ENCODE measurements at places on chromosomes 3 and 15. TPM values are rescaled to one million over a fixed set of nuclear protein-coding genes. Genes with fewer than 3 reads are reported as not detected.

- no peak overlapping the region for H3K4me3 ChIP-seq
- no peak for DNase-seq
- H3K27me3 ChIP-seq = no peaks in the 10 kb centered on the region
- H3K36me3 ChIP-seq = peaks cover 13% of the 10 kb centered on the region
- H3K27ac ChIP-seq = no peak overlapping the region
Measured at GRCh38 chr15:75606711-75607699, 18.5 kb downstream of the SNUPN start.

DNA sequence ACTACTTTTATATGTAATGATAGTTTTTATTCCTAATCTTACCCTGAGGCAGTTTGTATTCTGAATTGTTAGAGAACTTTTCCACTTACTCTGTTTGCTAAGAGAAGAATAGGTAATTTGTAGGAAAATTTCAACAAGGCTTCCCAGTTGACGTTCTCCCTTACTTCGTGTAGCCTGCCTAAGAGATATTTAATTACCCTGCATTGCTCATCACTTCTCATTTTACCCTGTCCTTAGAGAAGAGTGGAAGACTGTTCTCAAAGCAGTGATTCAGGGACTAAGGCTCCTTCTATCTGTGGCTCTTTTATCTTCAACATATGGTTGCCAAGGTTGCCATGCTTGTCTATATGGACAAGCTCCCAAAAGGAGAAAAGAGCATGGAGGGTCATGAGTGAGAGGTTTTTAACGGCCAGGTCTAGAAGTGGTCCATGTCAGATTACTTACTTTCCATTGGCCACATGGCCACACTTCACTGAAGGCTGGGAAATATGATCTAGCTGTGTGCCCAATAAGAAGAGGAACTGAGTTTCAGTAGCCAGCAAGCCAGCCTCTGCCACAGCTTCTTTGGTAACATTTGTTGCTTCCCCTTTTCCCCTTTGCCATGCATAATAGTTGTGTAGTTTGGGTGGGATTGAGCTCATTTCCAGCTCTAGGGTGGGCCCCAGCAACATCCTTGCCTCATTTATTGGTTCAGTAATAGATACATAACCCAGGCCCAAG, 22.1 kb downstream of the PDE8A start:
- H3K36me3 ChIP-seq = no peaks in the 10 kb centered on the region
- DNase-seq = no peak
- H3K27me3 ChIP-seq = no peaks in the 10 kb centered on the region
- H3K4me1 ChIP-seq = no peaks in the 10 kb centered on the region
- no peak overlapping the region for H3K27ac ChIP-seq
- no peak overlapping the region for H3K4me3 ChIP-seq

DNA sequence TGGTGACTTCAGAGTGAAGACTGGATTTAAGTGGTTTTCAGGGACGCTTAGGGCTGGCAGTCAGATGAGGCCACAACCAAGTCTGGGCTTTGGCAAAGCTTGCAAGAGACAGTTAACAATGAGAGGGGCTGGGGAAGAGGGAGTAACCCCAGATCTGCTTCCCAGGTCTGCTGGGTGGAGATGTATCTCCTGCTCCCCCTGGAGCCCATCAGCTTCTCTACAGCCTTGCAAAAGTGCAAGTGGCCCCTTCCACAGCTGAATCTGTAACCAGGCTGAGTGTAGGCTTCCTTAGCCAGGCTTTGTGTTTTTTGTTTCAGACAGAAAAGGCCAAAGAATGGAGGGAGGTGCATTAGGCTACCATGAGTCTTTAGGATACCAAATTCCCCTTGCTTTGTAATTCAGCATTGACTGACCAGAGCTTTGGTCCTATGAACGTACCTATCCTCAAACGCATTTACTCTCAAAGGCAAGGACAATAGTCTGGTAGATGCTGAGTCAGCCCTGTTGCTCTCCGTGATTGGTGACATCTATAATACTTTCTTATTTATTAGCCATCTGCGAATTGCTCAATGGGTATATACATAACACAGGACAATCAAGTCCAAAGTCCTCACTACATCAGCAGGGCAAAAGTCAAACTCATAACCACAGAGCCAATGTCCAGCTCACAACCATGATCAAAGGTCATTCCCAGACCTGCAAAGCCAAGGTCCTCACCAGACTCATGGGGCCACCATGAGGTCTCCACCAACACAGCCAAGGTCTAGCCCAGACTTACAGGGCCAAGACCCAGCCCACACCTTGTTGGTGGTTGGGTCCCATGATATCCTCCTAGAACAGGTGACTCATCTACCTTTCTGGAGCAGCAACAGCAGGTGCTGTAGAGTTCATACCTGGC, 17.1 kb downstream of the CCDC13 start:
- H3K27ac ChIP-seq = no peak overlapping the region
- no peaks in the 10 kb centered on the region for H3K36me3 ChIP-seq
- no peak for DNase-seq
- H3K27me3 ChIP-seq = no peaks in the 10 kb centered on the region

- no peak overlapping the region for H3K4me3 ChIP-seq
- no peaks in the 10 kb centered on the region for H3K27me3 ChIP-seq
- H3K4me1 ChIP-seq = no peaks in the 10 kb centered on the region
Measured at GRCh38 chr15:91988655-91989054, 135.1 kb downstream of the SLCO3A1 start.

GRCh38 chr15:82830427-82831173, 21.2 kb downstream of the WHAMM start:
- H3K27ac ChIP-seq = no peak overlapping the region
- no peak overlapping the region for H3K4me3 ChIP-seq
- peaks cover 12% of the 10 kb centered on the region for H3K4me1 ChIP-seq
- no peak for DNase-seq
- no peaks in the 10 kb centered on the region for H3K27me3 ChIP-seq
- H3K36me3 ChIP-seq = peaks cover 91% of the 10 kb centered on the region

DNA sequence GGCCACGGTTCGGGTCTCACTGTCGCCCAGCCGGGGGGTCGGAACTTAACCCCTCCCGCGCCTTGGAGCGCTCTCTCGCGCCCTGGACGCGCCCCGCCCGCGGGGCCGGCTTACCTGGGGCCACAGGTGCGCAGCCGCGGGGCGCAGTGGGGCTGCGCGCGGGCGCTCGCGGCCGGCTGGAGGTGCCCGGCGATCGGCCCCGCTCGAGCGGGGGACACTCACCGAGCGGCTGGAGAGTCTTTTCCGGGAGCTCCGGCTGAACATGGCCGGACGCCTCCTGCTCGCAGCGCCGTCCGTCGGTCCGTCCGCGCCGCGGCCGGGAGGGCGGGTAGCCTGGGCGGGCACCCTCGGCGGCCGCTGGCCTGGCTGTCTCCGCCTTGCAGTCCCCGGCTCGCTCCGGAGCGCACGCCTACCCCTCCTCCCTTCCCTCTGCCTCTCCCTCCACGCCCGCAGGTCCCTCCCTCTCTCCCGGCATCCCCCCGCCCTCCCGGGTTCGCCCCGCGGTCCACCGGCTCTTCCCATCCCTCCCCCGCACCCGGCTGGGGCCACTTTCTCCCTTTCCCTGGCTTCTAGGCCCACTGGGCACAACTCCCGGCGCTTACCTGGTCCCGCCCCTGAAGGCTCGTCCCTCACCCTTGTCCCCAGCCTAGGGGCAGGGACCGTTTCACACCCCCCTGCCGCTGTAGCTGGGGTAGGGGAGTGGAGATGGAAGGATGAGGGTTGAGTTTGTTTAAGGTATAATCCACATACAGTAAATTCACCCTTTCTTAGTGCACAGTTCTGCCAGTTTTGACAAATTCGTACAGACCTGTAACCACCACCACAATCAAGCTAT, 220.1 kb upstream of the PRICKLE2 start:
- H3K27ac ChIP-seq = no peak overlapping the region
- H3K27me3 ChIP-seq = peaks cover 56% of the 10 kb centered on the region
- peak overlapping the region; percentile 52 for H3K4me3 ChIP-seq
- no peaks in the 10 kb centered on the region for H3K36me3 ChIP-seq
- DNase-seq = no peak

DNA sequence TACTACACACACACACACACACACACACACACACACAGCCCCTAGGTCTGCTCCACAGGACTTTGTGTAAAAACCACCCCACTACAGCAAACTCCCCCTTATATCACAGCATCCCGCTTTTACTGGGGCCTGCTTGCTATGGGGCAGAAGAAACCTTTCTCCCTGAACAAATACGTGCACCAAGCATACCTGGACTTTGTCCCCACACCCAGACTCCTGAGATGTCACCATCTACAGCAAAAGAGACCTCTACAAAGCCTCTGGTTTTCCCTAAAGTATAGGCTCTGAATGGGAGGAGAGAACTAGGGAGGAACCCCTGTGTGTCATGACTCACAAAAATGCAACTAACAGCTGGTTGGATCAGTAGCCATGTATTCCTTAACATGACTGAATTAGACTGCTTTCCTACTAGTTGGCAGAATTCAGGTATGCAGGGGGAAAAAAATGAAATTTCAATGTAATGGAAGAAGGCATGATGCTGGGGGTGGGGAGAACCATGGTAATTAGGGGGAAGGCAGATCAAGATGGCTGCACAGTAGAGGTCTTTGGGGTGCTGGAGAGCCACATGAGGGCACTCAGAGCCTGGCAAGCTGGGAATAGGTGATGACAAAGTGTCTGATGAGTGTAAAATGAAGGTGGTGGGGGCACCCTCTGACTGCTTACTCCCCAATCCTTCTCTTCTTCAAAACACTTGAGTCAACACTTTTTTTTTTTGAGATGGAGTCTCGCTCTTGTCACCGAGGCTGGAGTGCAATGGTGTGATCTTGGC, 45.9 kb downstream of the DAPK2 start:
- no peaks in the 10 kb centered on the region for H3K4me1 ChIP-seq
- H3K36me3 ChIP-seq = no peaks in the 10 kb centered on the region
- no peak for DNase-seq
- H3K4me3 ChIP-seq = no peak overlapping the region
- no peaks in the 10 kb centered on the region for H3K27me3 ChIP-seq
- H3K27ac ChIP-seq = no peak overlapping the region

- no peak overlapping the region for H3K27ac ChIP-seq
- DNase-seq = no peak
- no peak overlapping the region for H3K4me3 ChIP-seq
- H3K4me1 ChIP-seq = no peaks in the 10 kb centered on the region
- H3K27me3 ChIP-seq = no peaks in the 10 kb centered on the region
Measured at GRCh38 chr3:110494728-110495127, 576.9 kb upstream of the NECTIN3 start.

GRCh38 chr3:127014536-127015281, 31.8 kb downstream of the PLXNA1 start:
- H3K4me3 ChIP-seq = no peak overlapping the region
- no peak for DNase-seq
- H3K4me1 ChIP-seq = no peaks in the 10 kb centered on the region
- peaks cover 73% of the 10 kb centered on the region for H3K36me3 ChIP-seq

- no peak overlapping the region for H3K4me3 ChIP-seq
- DNase-seq = no peak
- peaks cover 73% of the 10 kb centered on the region for H3K4me1 ChIP-seq
- H3K27ac ChIP-seq = peak overlapping the region; percentile 71
Measured at GRCh38 chr3:24136624-24137310, 191.7 kb downstream of the NR1D2 start.

DNA sequence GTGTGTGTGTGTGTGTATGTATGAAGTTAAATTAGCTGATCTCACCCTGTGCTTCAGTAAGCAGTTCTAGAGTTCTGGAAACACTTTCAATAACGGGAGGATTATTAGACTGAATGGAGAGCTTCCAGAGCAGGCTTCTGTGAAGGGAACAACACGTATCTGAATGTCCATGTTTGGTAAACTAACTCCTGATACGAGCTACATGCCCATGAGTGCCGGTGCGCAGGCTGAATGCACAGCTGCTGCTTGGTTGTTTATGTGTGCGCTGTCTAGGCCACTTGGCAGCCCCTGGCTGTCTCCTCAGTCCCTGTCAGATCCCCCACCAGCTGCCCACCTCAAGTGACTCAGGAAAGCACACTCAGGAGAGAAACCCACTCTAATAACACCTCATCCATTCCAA, 137.0 kb downstream of the EPHB1 start:
- peaks cover 8% of the 10 kb centered on the region for H3K4me1 ChIP-seq
- H3K27me3 ChIP-seq = no peaks in the 10 kb centered on the region
- H3K36me3 ChIP-seq = no peaks in the 10 kb centered on the region

GRCh38 chr3:113310960-113311359, 99.6 kb downstream of the BOC start:
- no peaks in the 10 kb centered on the region for H3K27me3 ChIP-seq
- no peak overlapping the region for H3K4me3 ChIP-seq
- H3K36me3 ChIP-seq = no peaks in the 10 kb centered on the region

The ANKUB1 gene
- total RNA-seq = not detected

The CD86 gene
- total RNA-seq = 3.9 TPM

DNA sequence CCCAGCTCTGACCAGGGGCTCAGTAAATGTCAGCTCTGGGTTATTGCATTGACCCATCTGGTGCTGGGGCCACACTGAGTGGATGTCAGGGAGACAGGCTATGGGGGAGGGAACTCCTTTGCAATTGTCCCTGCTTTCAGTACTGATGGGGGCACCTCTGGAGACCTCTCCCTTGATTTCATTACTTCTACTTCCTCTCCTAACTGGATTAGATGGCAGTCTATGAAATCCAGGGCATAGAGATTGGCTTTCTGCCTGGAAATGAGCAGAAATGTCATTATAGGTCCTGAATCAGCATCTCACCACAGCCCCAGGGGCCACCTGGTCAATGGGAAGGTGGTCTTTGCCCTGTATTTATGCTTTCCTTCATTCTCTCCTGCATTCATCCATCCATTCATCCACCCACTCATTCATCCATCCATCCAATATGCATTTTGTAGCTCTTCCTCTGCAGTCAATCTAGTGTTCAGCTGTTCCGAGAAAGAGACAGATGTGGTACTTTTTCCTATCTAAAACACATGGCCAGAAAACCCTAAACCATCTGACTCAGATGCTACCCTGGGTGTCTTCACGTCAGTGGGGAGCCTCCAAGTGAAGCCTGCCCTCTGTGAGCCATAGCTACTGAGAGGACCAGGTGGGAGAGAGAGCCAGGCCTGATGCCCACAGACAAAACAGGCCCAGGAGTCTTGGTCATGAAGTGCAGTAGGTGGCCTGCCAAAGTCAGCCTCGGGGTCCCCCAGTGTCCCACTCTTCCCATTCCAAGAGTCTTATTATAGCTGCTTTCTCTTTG, 57.1 kb downstream of the CCDC33 start:
- H3K4me3 ChIP-seq = no peak overlapping the region
- no peaks in the 10 kb centered on the region for H3K4me1 ChIP-seq
- peaks cover 10% of the 10 kb centered on the region for H3K27me3 ChIP-seq
- H3K27ac ChIP-seq = no peak overlapping the region
- H3K36me3 ChIP-seq = no peaks in the 10 kb centered on the region

The MOBP gene
- not detected for total RNA-seq

GRCh38 chr3:15657016-15657415, 55.5 kb downstream of the BTD start:
- no peak overlapping the region for H3K27ac ChIP-seq
- H3K4me1 ChIP-seq = no peaks in the 10 kb centered on the region
- no peaks in the 10 kb centered on the region for H3K27me3 ChIP-seq
- no peak overlapping the region for H3K4me3 ChIP-seq
- DNase-seq = no peak

- DNase-seq = no peak
- H3K4me1 ChIP-seq = no peaks in the 10 kb centered on the region
- H3K36me3 ChIP-seq = no peaks in the 10 kb centered on the region
- H3K4me3 ChIP-seq = no peak overlapping the region
- H3K27me3 ChIP-seq = no peaks in the 10 kb centered on the region
- H3K27ac ChIP-seq = no peak overlapping the region
Measured at GRCh38 chr15:73424506-73424905, 18.5 kb upstream of the REC114 start.

Data from sigmoid colon (tissue), 7 donors.